ENCODE measurements at places on chromosomes 1 and 21.

DNA sequence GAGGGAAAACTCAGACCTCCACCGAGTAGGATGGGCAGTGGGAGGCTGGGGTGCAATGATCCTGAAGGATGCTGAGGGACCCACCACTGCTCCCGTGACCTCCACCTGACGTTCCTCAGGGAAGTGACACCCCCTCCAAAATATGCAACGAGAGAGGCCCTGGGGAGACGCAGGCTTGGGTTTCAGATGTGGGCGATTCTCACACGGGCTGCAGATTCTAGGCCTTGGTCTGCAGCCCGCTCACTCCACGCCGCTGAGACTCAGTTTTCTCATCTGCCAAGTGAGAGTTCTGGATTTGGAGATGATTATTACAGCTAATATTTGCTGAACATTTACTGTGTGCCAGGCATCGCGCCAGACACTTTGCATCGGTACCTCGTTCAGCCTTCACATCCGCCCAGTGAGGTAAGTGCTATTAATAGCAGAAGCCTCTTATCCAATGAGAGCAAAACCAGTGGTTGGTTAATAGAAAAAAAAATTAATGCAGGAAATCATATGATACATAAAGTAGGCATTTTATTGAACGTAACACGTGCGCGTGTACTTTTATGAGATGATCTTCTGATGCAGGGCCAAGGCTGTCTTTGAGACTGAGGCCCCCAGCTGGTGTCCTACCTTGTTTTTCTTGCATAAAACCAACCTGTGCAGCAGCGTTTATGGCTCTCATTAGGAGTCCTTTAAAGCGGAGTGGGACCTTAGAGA lies 102.0 kb upstream of the RUNX3 start:
- DNase-seq: no peak

DNA sequence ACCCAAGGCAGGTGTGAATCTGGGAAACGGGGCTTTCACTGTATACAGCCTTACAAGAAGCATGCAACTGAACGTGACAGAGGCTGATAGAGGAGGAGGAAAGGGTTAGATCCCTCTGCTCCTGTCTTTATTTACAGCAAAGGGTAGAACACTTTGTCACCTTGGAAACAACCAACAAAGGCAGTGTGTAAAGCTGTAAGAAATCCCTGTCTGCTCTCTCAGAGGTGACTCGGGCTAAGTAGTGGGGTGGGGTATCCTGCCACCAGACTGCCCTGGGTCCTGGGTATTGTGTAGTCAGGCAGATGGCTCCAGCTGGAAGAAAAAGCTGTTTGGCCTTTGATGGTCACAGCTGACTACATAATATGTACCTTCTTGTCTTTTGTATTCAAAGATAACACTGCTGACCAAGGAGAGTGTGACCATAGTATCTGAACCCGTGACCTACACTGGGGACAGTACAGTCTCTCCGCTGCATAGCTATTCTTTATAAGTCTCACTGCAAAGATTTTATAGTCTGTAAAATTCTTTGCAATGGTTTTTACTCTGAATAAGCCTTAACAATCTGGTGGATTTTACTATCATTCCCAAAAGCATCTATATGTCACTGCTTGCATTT lies 22.1 kb upstream of the POU2F1 start:
- DNase-seq: no peak

GRCh38 chr1:201490708-201491131 lies 16.2 kb downstream of the CSRP1 start:
- no peak for DNase-seq

GRCh38 chr1:43564551-43565348 lies 34.1 kb downstream of the PTPRF start:
- DNase-seq: no peak

GRCh38 chr1:27026621-27027574 lies 14.2 kb upstream of the TENT5B start:
- DNase-seq: no peak

- no peak for DNase-seq
These were observed 167.4 kb upstream of the C1orf21 start for GRCh38 chr1:184219414-184219813.

- no peak for DNase-seq
These were observed 69.4 kb upstream of the SOX13 start for GRCh38 chr1:204003536-204003935.

- no peak for DNase-seq
These were observed 114.9 kb downstream of the SIK1 start for GRCh38 chr21:43312011-43312410.

GRCh38 chr1:18104546-18105100 lies 3.0 kb upstream of the IGSF21 start:
- DNase-seq: no peak

DNA sequence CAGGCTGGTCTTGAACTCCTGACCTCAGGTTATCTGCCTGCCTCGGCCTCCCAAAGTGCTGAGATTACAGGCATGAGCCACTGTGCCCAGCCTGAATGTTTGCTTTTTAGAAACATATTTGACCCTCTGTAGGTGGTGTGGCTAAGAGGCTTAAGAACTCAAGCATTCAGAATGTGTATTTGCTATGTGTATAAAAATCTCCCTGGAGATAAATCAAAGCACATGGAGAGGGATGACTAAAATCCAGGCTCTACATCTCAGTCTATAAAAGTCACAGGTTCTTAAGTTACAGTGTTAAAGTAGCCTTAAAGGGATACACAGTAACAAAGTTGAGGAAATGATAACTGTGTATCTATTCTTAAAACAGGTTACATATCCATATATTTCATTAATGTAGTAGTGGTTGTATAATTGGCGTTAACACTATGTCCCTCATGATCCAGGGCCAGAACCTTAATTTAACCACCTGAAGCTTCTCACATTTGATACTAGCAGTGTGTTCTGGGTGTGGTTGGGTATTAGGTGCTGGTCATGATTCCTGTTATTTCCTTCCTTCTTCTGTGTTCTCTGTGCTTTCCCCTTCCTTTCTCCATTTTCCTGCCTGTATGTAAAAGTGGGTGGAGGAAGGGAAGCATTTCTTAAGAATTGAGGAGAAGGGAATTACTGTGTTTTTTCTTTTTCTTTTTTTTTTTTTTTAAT lies 16.2 kb downstream of the GIPC2 start:
- DNase-seq: no peak

DNA sequence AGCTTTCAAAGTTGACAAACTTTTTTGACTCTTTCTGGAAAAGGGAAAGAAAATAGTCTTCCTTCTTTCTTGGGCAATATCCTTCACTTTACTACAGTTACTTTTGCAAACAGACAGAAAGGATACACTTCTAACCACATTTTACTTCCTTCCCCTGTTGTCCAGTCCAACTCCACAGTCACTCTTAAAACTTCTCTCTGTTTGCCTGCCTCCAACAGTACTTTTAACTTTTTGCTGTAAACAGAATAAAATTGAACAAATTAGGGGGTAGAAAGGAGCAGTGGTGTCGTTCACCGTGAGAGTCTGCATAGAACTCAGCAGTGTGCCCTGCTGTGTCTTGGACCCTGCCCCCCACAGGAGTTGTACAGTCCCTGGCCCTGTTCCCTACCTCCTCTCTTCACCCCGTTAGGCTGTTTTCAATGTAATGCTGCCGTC lies 160.8 kb upstream of the SGIP1 start:
- DNase-seq: no peak

DNA sequence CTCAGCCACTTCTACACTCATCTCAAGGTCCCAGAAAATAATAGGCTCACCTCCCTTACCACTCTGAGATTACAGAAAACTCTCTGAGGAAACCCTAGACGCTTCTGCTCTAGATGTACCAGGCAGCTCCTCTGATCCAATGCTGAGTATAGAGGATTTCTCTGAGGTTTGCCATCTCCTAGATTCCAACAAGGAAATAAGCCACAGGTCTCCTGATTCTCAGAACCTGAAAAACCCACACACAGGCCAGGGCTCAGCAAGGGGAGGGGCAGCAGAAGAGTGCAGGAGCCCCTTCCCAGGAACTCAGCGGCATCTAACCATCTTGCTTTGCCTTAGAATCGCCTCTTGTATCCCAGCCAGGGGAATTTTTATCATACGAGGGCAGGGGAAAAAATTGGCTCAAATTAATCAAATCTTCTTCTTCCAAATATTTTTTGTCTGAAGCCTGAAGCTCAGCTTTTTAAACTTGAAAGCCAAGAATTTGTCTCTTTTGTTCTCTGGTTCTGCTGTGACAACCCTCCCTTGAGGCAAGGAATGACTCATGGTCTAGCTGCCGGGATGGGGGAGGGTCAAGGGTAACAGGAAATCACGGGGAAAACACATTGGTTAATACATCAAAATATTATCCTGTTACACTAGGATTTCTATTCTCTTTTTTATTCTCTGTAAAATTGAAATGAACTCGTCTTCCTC lies 30.8 kb downstream of the GORAB start:
- DNase-seq: no peak

DNA sequence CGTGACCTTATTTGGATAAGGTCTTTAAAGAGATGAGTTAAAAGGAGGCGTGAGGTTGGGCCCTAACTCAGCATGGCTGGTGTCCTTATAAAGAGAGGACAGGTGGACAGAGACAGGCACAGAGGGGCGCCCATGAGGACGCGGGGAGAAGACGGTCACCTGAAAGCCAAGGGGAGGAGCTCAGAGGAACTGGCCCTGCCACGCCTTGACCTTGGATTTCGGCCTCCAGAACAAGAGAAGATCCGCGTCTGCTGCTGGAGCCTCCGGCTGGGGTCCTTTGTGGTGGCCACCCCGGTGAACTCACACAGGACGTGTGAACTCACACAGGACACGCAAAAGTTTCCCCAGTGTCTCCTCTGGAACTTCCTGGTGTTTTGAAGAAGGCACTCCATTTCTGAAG lies 122.7 kb downstream of the SIK1 start:
- DNase-seq: no peak

- no peak for DNase-seq
These were observed 28.6 kb downstream of the ZNF644 start for GRCh38 chr1:90993245-90993644.

- DNase-seq: no peak
These were observed 104.2 kb downstream of the SIM2 start for GRCh38 chr21:36803051-36803645.

DNA sequence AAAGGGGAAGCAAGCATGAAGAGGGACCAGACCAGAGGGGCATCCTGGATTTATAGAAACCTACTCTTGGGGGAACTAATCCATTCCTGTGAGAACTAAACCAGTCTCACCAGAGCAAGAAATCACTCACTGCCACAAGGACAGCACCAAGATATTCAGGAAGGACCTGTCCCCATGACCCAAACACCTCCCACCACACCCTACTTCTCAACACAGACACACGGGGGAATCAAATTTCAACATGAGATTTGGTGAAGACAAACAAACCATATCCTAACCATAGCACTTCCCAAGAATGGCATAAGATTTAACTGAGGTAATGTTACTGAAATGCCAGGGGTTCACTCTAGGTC lies 12.1 kb upstream of the POU2F1 start:
- DNase-seq: no peak

GRCh38 chr1:218433744-218434143 lies 88.6 kb downstream of the TGFB2 start:
- DNase-seq: no peak

- DNase-seq: no peak
These were observed 128.2 kb downstream of the GALNT2 start for GRCh38 chr1:230195199-230195598.
